ENCODE measurements at places on chromosomes 7 and 10.
A peak's percentile ranks its signal among the peaks of the same experiment; 100 is the strongest.

DNA sequence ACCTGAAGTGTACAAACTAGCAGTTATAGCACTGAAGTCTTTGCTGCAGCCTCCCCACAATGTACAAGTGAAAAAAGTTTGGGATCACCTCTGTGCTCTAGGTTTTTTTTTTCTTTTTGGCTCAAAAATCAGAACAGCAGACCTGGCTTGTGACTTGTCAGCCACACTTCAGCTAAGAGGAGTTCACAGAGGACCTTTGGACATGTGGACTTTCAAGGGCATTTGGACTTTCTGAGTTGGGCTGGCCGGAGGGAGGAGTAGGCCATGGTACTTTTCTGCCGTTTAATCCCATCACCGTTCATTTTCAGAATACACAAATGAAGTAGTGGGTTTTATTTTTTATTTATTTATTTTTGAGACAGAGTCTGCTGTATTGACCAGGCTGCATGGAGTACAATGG lies 21.9 kb upstream of the ACSL5 start:
- no peak for DNase-seq

GRCh38 chr10:72353028-72353964 lies 1.4 kb downstream of the DNAJB12 start:
- DNase-seq: no peak

DNA sequence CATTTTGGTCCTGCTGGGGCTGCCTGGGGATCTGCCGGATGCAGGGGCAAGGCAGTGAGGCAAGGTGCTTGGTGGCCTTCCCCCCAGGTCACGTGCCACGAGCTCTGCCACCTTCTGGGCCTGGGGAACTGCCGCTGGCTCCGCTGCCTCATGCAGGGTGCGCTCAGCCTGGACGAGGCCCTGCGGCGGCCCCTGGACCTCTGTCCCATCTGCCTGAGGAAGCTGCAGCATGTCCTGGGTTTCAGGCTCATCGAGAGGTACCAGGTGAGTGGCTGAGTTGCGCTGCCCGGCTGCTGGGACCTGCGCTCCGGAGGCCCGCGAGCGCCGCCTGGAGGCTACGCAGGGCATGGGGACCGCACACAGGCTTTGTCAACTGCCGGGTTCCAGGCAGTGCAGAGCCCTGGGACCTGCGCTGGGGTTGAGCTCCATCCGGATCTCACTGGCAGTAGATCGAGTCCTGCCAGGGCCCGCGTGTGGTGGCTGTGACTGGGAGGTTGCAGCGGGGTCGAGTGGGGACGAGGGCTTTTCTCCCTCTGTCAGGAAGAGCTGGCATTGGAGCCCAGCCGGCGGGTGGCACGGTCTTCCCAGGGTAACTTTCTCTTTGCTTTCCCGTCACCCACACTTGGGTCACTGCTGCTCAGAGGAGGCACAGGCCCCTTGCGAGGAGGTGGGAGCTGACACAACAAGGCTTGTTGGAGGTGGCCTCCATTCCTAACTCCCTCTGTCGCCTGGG lies 21.7 kb downstream of the AMZ1 start:
- peak; percentile 66 for DNase-seq

- DNase-seq: peak; percentile 8
Measured at GRCh38 chr10:104209575-104210198, 22.5 kb downstream of the CFAP43 start.

DNA sequence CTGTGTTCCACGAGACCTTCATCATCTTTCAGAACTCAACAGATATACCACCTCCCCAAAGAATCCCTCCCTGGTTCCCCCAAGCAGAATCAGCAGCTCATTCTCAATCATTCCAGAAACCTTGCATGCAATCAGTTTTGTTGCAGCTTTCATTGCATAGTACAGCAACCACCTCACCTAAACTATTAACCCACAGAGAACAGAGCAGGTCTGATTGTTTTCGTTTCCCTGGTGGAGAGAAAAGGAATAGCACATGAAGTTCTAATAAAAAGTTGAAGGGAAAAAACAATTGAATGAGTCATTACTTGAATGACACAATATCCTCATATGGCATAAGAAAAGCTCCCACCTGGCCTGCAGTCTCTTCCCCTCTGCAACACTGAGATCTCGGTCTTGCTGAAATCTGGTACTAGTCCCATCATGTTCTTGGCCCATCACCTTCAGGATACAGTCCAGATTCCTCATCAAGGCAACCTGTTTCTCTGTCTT lies 147.1 kb upstream of the GDF10 start:
- DNase-seq: no peak

DNA sequence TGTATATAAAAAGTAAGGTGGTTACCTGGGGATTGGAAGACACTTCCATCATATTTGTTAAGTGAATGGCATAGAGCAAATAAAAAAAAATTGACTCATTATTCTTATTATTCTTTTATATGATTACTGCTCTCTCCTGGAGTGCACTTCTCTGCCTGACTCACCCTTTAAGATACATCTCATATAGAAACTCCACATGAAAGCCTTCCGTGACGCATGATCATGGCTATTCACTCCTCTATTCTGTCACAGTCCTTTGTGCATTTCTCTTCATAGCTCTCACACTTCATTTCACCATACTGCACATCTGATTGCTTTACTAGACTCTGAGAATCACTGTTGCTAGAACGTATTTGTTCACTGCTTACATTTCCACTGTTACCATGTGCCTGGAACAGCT lies 597.3 kb downstream of the CNTNAP2 start:
- no peak for DNase-seq

DNA sequence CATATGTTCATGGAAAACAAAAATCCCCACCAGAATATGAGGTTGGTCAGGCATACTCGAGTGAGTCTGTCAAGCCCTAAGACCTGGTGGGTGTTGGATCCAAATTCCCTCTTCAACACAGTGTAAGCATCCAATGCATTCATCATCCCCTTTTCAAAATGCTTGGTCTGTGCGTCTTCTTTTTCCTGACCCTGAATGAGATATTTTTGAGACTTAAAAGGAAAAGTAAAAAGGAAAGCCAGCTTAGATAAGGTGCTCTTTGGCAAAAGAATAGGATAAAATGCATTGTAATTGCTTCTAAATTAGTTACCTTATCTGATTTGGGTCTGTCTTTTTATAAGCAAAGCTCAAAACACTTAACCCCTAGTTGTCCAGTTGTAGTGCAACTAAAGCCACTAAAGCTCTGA lies 331.5 kb downstream of the PTEN start:
- no peak for DNase-seq

- DNase-seq: no peak
Measured at GRCh38 chr10:97365761-97366351, 31.3 kb upstream of the FRAT2 start.

DNA sequence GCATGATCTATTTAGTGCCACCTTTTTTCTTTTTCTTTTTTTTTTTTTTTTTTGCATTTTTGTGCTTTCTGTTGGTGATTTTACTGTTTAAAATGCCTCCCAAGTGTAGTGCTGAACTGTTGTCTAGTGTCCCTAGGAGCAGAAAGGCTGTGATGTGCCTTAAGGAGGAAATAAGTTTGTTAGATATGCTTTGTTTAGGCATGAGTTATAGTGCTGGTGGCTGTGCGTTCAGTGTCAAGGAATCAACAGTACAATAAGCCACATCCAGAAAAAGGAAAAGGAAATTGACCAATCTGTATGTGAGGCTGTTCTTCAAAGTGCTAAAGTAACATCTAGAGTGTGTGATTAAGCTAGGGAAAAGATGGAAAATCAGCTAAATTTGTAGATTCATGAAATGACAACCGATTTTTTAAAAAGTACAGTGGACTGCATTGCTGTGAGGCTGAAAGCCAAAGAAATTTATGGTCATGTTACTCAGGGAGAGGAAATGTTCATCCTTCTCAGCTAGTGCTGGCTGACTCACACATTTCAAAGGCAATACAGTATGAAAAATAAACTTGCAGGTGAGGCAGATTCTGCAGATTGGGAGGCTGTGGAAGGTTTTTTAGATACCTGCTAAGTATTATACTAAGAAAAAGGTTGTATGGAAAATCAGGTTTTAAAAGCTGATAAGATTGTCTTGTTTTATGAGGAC lies 122.7 kb upstream of the ADCY1 start:
- no peak for DNase-seq

DNA sequence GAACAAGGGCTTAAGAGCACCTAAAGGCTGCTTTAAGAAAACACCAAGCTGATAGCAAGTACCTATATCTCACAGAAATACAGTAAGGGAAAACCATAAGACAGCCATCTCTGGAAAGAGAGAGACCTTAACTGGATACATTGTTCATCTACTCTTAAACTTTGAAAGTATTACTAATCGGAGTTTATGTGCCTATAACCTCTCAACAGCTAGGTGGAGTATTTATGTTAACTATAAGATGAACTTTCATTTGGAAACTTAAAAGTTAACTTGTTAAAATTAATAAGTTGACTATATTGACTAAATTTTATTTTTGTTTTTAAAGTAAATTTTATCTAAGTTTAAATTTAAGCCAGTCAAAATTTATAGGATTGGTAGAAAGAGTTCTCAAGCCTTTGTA lies 90.6 kb downstream of the USP6NL start:
- no peak for DNase-seq

- no peak for DNase-seq
Measured at GRCh38 chr10:50567384-50567783, 56.4 kb downstream of the SGMS1 start.

DNA sequence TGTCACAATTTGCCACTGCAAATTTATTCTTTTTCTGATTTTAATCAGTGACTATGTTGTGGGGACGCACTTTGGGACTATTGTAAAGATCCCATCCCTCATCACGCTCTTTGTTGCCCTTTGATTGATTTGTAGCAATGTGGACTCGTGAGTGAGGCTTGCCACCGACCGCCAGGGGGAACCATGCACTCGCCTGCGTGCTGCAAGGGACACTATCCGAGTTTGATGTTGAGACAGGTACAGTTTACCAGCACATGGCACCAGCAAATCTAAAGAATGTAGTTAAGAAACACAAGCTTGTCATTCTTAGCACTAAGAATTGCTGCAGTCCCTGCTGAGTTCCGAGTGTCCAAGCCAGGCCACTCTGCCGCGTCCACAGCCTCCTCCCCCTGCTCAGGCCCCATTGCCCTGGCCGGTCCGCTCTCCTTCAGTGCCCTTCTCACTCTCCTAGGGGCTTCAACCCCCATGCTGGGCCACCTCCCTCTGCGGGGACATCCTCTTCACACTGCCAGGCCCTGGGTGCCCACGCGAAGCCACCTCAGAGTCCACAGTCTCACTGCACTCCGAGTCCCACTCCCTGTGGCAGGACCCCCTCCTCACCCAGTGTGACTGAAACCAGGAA lies 2.0 kb upstream of the SFTPA2 start:
- DNase-seq: peak; percentile 42

- DNase-seq: no peak
Measured at GRCh38 chr10:125359401-125359800, 199.0 kb upstream of the CTBP2 start.

GRCh38 chr7:96331233-96331632 lies 9.3 kb upstream of the SLC25A13 start:
- no peak for DNase-seq

All from stimulated activated CD4-positive, alpha-beta T cell treated with anti-CD3 and anti-CD28 coated beads, TNF-alpha, amount 100 ng/mL, for 48 hours (primary cell).